ENCODE measurements at places on chromosomes 12 and 14.
A peak's percentile ranks its signal among the peaks of the same experiment; 100 is the strongest.

DNA sequence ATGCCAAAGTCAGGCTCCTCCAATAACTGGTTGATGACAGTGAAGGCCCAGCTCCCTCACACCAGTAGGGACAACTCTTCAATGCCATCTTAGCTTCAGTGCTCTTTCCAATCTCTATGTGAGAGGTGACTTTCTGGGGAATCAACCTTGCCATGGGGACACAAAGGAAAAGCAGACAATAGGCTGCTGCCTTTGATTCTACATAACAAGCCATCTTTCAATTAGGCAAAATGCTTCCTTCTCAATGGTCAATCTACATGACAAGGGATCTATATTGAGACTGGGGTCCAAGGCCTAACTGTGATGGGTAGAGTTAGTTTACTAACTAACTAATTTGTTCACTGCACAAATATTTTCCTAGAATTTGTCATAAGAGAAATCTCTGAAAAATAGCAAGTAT, 1417.5 kb upstream of the SEL1L start:
- no peak for DNase-seq

DNA sequence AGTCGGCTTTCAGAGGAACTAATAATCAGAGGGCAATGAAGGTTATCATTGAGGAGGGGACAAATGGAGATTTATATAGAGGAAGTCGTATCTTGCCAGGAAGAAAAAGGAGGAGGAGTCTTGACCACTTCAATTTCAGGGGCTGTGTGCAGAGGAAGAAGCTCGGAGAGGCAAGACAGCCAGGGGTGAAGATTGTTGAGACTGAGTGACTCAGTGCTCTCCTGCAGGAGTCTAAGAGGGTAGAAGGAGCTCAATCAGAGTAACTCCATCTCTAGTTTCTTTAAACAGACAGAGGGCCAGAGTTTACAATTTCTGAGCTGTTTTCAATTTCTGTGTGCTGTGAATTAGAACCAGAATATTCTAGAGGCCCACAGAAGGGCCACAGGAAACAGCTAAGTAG, 439.3 kb upstream of the PRICKLE1 start:
- no peak for DNase-seq

- no peak for DNase-seq
Observed at GRCh38 chr12:106234449-106234848, 13.4 kb downstream of the CKAP4 start.

- no peak for DNase-seq
Observed at GRCh38 chr14:79951572-79951971, 259.7 kb downstream of the DIO2 start.

DNA sequence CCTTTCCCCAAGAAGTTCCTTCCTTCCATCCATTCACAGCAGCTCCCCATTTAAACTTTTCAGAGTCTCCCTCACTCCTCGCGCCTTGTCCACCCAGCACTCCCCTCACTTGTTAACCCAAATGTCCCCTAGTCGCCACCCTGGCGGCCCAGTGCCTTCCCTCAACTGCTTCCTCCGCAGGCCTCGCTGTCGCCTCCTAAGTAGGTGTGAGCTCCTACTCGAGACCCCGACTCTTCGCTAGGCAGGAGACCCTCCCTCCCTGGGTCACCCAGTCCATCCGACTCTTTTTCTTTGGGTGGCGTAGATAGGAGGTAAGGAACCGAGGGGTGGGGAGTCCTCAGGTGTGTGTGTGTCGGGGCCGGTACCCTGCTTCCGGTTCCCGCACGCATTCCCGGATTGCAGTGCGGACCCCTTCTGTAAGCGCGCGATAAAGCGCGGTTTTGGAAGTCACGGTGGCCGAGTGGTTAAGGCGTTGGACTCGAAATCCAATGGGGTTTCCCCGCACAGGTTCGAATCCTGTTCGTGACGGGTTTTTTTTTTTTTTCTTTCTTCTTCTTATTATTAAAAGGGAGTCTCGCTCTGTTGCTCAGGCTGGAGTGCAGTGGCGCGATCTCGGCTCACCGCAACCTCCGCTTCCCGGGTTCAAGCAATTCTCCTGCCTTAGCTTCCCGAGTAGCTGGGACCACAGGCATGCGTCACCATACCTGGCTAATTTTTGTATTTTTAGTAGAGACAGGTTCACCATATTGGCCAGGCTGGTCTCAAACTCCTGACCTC, 823 bp upstream of the SMARCC2 start:
- peak; percentile 65 for DNase-seq

DNA sequence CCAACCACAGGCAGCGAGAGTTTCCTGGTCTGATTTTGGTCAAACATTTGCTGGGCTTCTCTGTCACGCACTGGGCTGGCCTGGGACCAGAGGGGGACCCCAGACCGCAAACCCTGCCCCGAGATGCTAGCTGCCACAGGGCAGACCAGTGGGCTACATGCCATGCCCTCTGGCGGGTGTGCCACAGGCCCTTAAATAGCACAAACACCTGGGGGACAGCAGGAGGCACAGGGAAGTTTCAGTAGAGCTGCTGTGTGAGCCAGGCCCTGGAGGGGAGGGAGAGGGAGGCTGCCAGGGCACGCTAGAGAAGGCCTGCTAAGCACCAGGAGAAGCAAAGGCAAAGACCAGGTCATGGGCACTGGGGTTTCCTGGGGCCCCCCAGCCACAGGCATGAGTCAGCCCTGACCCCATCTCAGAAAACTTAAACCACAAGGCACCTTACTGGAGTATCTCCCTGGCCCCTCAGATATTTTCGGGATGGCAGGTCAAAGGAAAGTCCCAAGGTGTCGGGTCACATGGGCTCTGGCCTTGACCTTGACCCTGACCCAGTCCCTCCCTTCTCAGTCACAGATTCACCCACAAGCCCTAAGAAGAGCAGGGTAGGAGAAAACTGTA, 29.2 kb downstream of the ITPK1 start:
- DNase-seq = no peak

DNA sequence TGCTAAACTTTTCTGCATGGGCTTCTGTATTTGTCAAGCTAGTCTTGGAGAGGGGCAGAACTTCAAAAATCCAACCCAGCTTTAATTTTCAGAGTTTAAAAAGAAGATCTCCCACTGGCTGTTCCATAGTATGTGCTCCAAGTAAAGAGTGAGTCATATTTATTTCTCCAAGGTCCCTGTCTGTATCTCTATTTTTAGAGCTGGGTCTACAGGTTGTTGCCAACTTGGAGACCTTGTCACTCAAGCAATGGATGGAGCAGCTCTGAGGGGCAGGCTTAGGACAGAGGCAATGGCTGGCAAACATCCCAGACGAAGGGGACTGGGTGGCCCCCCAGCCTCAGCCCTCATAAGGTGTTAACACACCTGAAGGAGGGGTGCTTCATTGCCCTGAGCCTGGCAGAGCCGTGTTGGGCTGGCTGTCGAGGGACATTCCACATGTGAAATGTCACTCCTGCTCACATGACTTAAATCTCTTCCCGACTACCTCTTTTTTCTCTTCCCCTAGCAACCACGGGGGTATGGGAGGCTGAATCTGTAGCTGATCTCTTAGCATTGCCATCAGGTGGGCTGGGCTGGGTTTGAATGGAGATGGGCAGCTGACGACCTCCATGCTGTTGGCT, 103.1 kb downstream of the SMOC1 start:
- DNase-seq = no peak

GRCh38 chr12:67498991-67499390, 149.6 kb upstream of the DYRK2 start:
- DNase-seq = no peak

Measured in CD4-positive, alpha-beta T cell treated with Interleukin-6 for 4 hours (primary cell).